ENCODE measurements at places on chromosomes 7 and 10. TPM values are rescaled to one million over a fixed set of nuclear protein-coding genes. Genes with fewer than 3 reads are reported as not detected.

DNA sequence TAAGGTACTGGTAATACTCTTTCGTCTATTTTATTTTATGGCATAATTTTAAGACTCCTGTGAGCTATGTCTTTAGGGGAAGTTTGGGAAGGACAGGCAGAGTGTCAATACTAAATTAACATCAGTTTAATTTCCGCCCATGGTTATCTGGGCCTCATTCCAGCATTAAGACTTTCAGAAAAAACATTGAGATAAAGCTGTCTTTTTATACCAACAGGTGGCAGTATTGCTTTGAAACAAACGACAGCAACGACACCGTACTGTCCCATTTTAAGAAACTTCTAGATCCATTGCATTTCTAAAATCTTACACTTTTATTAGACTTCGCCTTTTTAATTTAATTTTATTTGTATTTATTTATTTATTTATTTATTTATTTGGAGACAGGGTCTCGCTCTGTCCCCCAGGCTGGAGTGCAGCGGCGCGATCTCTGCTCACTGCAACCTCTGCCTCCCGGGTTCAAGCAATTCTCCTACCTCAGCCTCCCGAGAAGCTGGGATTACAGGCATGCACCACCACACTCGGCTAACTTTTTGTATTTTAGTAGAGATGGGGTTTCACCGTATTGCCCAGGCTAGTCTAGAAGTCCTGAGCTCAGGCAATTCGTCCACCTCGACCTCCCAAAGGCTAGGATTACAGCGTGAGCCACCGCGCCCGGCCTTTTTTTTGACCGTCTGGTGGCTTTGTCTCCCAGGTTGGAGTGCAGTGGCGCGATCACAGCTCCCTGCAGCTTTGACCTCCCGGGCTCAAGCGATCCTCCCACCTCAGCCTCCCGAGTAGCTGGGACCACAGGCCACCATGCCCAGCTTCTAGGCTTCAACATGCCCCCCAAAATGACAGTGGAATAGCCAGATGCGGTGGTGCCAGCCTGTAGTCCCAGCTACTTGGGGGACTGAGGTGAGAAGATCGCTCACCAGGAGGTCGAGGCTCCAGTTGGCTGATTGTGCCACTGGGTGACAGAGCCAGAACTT is 78.7 kb upstream of the C1GALT1 start:
- peaks cover 17% of the 10 kb centered on the region for H3K4me1 ChIP-seq
- H3K4me3 ChIP-seq: no peak overlapping the region
- no peaks in the 10 kb centered on the region for H3K27me3 ChIP-seq

- H3K4me1 ChIP-seq: no peaks in the 10 kb centered on the region
- no peak for DNase-seq
- H3K27me3 ChIP-seq: no peaks in the 10 kb centered on the region
- H3K27ac ChIP-seq: no peak overlapping the region
- H3K36me3 ChIP-seq: peaks cover 26% of the 10 kb centered on the region
Observed at GRCh38 chr7:128763541-128763940, 12.1 kb downstream of the OPN1SW start.

- H3K36me3 ChIP-seq: no peaks in the 10 kb centered on the region
- no peak overlapping the region for H3K27ac ChIP-seq
- no peaks in the 10 kb centered on the region for H3K4me1 ChIP-seq
- no peaks in the 10 kb centered on the region for H3K27me3 ChIP-seq
- H3K4me3 ChIP-seq: no peak overlapping the region
Observed at GRCh38 chr10:4280461-4281189, 495.6 kb upstream of the KLF6 start.

DNA sequence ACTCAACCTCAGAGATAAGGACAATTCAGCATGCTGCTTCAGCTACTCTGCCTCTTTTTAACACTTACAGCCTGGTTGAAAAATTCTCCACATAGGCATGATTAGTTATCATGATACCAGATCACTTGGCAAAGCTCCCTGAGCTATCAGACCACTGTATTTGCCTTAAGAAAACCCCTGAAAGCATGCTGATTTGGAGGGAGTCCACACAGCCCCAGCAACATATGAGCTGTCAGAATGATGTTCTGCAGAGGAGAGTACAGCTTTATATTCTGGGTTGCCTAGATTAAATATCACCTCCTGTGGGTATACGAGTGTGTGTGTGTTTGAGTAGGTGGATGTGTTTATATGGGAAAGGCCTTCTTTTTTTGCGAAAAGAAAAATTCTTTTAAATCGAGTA is 170.2 kb upstream of the CHRM2 start:
- no peaks in the 10 kb centered on the region for H3K27me3 ChIP-seq
- no peaks in the 10 kb centered on the region for H3K4me1 ChIP-seq
- H3K36me3 ChIP-seq: no peaks in the 10 kb centered on the region
- H3K27ac ChIP-seq: no peak overlapping the region
- DNase-seq: no peak
- H3K4me3 ChIP-seq: no peak overlapping the region

- H3K36me3 ChIP-seq: no peaks in the 10 kb centered on the region
- DNase-seq: no peak
- no peak overlapping the region for H3K4me3 ChIP-seq
- no peaks in the 10 kb centered on the region for H3K4me1 ChIP-seq
Observed at GRCh38 chr10:118444069-118444468, 101.9 kb upstream of the FAM204A start.

DNA sequence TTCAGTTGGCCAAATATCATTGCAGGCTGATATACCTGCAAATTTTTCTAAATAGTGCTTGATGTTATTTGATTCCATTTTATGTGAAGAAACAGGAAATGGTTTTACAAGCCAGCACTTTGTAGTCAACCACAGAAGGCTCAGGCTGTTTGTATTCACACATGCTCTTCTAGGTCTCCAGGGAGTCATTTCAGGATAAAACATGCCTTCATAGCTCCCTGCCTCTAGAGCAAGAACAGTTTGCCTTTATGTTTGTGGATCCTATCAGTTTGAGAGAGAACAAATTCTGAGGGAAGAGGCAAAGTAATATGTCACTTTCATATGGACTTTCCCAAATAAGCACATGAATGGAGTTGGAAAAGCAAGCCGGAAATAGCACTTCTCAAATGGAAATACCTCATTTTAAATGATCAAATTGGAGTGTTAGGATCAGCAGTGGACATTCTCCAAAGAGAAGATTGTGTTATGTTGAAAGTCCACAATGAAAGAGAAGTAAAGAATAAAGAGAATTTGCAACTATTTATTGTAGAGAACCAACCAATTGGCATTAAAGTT is 277.6 kb downstream of the KCND2 start:
- H3K36me3 ChIP-seq: no peaks in the 10 kb centered on the region
- H3K27ac ChIP-seq: no peak overlapping the region
- H3K27me3 ChIP-seq: no peaks in the 10 kb centered on the region
- no peak overlapping the region for H3K4me3 ChIP-seq
- no peaks in the 10 kb centered on the region for H3K4me1 ChIP-seq
- no peak for DNase-seq

DNA sequence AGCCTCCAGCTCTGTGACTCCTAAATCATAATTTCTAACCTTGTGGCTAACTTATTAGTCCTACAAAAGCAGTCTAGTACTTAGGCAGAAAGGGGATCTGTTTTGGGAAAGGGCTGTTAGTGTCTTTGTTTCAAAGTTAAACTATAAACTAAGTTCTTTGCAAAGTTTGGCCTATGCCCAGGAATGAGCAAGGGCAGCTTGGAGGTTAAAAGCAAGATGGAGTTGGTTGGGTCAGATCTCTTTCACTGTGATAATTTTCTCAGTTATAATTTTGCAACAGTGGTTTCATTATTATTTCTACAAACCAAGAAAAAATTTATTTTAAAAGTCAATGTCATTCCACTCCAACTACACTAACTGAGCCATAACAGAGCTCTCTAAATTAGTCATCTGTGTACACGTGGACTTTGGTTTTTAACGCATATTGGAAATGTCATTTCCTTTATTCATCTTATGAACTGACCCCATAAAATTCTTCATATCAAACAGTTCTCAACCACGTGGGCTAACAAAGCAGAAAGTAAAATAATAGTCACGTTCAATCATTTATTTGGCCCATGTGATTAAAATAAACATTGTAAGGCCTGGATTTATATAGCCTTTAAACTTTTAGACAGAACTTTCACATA is 143.2 kb upstream of the C7orf33 start:
- H3K36me3 ChIP-seq: no peaks in the 10 kb centered on the region
- no peak overlapping the region for H3K4me3 ChIP-seq
- DNase-seq: no peak

GRCh38 chr7:139341776-139342226 is 664 bp downstream of the FMC1 start:
- peaks cover 11% of the 10 kb centered on the region for H3K4me1 ChIP-seq
- DNase-seq: no peak
- H3K27ac ChIP-seq: peak overlapping the region; percentile 100
- H3K36me3 ChIP-seq: no peaks in the 10 kb centered on the region
- no peaks in the 10 kb centered on the region for H3K27me3 ChIP-seq
- peak overlapping the region; percentile 95 for H3K4me3 ChIP-seq

- no peaks in the 10 kb centered on the region for H3K27me3 ChIP-seq
- no peak overlapping the region for H3K4me3 ChIP-seq
- H3K27ac ChIP-seq: no peak overlapping the region
- no peaks in the 10 kb centered on the region for H3K4me1 ChIP-seq
- DNase-seq: no peak
- no peaks in the 10 kb centered on the region for H3K36me3 ChIP-seq
Observed at GRCh38 chr7:27418541-27418940, 175.9 kb downstream of the EVX1 start.

DNA sequence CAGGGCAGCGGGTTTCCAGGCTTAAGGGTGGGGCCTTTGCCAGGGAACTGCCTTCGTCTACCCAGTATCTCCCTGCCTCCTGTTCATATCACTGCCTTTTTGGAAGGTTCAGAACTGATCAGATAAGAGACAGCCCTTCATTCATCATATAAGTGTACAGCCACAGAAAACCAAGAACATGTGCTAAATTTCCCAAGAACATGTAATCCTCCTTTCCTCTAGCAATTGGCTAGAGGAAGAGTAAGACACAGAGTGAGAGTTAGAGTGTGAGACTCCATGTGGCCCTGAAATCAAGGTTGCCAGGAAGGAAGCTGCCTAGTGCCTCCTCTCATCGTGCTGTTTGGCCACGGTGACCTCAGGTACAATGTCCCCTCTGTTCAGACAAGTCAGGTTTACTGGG is 770.9 kb downstream of the TNS3 start:
- no peak overlapping the region for H3K4me3 ChIP-seq
- no peak overlapping the region for H3K27ac ChIP-seq
- no peaks in the 10 kb centered on the region for H3K4me1 ChIP-seq
- H3K27me3 ChIP-seq: no peaks in the 10 kb centered on the region

GRCh38 chr10:131187926-131188325 is 123.6 kb downstream of the TCERG1L start:
- no peak for DNase-seq
- H3K4me1 ChIP-seq: no peaks in the 10 kb centered on the region
- no peaks in the 10 kb centered on the region for H3K36me3 ChIP-seq
- no peak overlapping the region for H3K4me3 ChIP-seq
- H3K27ac ChIP-seq: no peak overlapping the region
- no peaks in the 10 kb centered on the region for H3K27me3 ChIP-seq

GRCh38 chr7:30812676-30813075 is 41.5 kb downstream of the MINDY4 start:
- DNase-seq: no peak
- no peak overlapping the region for H3K4me3 ChIP-seq

GRCh38 chr7:116588641-116589594 is 64.1 kb downstream of the CAV1 start:
- no peak overlapping the region for H3K4me3 ChIP-seq
- no peaks in the 10 kb centered on the region for H3K27me3 ChIP-seq
- H3K36me3 ChIP-seq: no peaks in the 10 kb centered on the region
- no peak overlapping the region for H3K27ac ChIP-seq
- no peaks in the 10 kb centered on the region for H3K4me1 ChIP-seq

DNA sequence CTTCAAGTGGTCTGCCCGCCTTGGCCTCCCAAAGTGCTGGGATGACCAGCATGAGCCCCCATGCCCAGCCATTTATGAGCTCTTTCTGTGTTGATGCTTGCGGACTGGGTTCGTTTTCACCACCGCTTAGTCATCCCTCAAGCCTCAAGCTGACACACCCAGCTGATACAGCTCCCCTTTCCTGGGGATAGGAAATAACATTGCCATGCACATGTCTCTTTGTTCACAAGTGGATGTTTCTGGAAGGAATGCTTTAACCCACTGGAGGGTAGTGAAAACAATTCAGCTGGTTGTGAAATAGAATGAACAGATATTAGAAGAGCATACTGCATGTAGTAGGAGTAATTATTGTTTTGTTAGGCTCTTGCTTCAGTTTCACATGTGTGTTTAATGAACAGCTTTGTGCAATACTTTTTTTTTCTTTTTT is 8.5 kb upstream of the METTL27 start:
- no peaks in the 10 kb centered on the region for H3K4me1 ChIP-seq
- H3K36me3 ChIP-seq: no peaks in the 10 kb centered on the region
- DNase-seq: no peak
- no peak overlapping the region for H3K27ac ChIP-seq
- H3K27me3 ChIP-seq: no peaks in the 10 kb centered on the region
- H3K4me3 ChIP-seq: no peak overlapping the region

DNA sequence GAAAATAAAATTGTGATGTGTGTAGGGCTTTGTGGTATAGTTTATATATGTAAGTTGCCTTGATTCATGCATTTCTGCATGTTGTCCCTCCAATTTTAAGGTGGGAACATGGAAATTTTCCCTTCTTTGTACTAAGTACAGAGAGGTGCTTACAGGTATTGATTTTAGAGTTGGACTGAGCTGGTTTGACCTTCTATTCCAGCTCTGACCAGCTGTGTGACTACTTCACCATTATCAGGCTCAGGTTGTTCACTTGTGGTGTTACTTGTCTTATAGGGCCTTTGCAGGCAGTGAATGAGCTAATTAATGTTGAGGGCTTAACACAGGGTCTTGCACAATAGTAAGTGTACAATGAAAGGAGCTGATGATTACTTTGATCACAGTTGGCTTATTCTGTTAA is 16.3 kb downstream of the ZNF804B start:
- H3K4me3 ChIP-seq: no peak overlapping the region
- H3K27me3 ChIP-seq: no peaks in the 10 kb centered on the region
- no peak overlapping the region for H3K27ac ChIP-seq
- H3K4me1 ChIP-seq: no peaks in the 10 kb centered on the region
- no peak for DNase-seq

- H3K4me3 ChIP-seq: no peak overlapping the region
- no peak overlapping the region for H3K27ac ChIP-seq
- H3K36me3 ChIP-seq: no peaks in the 10 kb centered on the region
- no peak for DNase-seq
- no peaks in the 10 kb centered on the region for H3K4me1 ChIP-seq
Observed at GRCh38 chr7:132125096-132125495, 451.2 kb downstream of the PLXNA4 start.

- H3K27me3 ChIP-seq: no peaks in the 10 kb centered on the region
- H3K27ac ChIP-seq: no peak overlapping the region
- no peaks in the 10 kb centered on the region for H3K36me3 ChIP-seq
- no peak for DNase-seq
- H3K4me3 ChIP-seq: no peak overlapping the region
Observed at GRCh38 chr10:133169173-133169947, 9.3 kb downstream of the KNDC1 start.

PLA2G12B gene
- polyA plus RNA-seq: not detected

SFTPD gene
- not detected for polyA plus RNA-seq

OR6B1 gene
- polyA plus RNA-seq: not detected

RASA4B gene
- 15.9 TPM for polyA plus RNA-seq

RAB19 gene
- polyA plus RNA-seq: 3.0 TPM

CRYGN gene
- 0.48 TPM for polyA plus RNA-seq

SUN3 gene
- polyA plus RNA-seq: not detected

CPED1 gene
- not detected for polyA plus RNA-seq

SORCS3 gene
- polyA plus RNA-seq: 0.66 TPM

NAT16 gene
- not detected for polyA plus RNA-seq

OR2A12 gene
- polyA plus RNA-seq: not detected

HOXA3 gene
- polyA plus RNA-seq: not detected
